T1000 (cell line): ENCODE measurements at places on chromosomes 5 and 9.

GRCh38 chr5:142746532-142747433, 23.4 kb upstream of the ARHGAP26 start:
- no peak for DNase-seq

DNA sequence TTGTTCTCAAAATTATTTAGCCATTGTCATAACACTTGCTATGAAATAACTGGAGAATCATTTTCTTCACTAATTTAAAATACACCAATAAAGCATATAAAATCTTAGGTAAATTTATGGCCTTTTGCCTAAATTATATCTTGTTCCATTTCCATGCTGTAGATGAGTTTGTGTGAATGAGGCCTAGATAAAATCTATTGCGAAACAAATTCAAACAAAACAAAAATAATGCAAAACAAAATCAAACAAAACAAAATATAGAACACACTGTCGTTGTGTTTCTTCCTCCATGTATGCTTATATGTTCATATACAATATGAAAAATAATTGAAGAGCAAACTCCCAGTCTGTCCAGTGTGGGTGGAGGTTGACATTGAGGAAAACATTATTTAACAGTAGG, 1020.7 kb downstream of the PTPRD start:
- no peak for DNase-seq

DNA sequence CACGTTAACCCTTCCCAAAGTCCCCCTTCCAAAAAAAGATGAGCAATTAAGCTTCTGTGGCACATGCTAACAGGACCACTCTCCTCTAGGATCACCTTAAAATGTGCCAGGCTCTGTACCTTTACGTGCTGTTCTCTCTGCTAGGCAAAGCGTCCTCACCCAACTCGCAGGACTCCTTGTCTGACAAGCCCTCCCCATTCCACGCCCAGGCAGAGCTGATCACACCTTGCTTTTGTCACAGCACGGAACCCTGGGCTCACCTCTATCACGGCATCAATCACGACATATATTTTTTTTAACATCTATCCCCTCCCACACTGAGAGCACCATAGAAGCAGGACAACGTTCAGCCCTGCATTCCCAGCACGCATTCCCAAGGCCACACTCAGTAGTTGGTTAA, 47.1 kb downstream of the CDK5RAP2 start:
- DNase-seq = no peak

DNA sequence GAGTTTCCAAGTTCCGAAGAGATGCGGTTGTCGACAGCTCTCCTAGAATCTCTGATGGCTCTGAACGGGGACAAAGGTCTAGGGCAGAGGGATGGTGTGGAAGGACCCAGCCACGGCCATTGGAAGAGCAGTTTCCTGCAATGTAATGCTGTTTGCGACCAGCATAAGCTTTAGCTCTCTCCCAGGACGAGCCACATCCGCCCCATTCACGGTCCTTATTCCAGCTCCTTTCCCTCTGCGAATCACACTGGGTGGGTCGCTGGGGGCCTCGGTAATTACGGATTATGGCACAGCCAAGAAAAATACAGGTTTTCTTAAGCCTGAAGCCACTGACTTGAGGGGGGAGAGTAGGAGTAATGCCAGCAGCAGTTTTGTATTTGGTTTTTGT, 22.7 kb downstream of the ANXA2R start:
- DNase-seq = no peak

DNA sequence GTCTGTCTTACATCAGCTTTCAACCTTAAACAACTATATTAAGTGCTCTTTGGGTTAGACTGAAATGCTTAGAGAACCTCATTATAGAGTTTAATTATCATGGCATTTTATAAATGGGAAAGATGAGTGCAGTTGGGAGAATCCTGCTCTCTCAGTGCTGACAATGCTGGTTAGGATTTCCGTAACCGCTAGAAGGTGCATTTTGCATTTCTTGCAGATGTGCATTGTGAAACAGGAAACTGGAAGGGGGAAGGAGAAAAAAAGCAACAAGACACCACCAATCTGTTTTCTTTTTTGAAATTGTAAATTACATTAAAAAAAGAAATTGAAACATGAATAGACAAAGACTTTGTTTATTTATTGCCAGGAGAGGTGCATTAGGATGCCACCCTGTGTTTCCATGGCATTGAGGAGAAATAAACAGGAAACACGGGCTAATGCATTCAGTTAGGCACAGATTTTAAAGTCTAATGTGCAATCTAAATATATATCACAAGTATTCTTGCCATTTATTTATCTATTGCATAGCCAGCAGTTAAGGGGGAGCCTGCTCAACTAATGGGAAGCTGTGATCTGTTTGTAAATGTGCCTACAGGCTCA, 478.9 kb downstream of the PSAT1 start:
- DNase-seq = no peak

- no peak for DNase-seq
Measured at GRCh38 chr9:108048406-108049025, 558.9 kb upstream of the KLF4 start.

DNA sequence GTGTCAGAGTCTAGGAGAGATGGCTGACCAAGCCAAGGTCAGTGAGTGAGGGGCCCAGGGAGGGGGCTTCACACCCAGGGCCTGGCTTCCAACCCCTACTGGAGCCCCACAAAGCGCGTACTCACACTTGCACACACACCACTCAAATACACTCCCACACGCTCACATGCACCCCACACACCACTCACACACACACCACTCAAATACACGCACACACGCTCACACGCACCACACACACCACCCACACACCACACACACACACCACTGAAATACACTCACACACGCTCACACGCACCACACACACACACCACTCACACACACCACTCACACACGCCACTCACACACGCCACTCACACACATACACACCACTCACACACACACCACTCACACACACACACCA, 5.7 kb upstream of the ASB6 start:
- DNase-seq = no peak

DNA sequence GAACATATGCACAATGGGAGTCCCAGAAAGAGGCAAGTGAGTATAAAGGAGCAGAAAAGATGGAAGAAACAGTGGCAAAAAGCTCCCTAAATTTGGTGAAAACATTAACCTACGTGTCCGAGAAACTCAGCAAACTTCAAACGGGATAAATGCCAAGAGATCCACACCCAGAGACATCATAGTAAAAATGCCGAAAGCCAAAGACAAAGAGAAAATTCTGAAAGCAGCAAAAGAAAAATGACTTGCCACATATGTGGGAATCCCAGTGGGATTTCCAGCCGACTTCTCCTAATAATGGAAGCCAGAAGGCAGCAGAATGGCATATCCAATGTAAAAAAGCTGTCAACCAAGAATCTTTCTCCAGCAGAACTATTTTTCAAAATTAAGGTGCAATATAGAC, 101.2 kb downstream of the ADAMTS2 start:
- DNase-seq = no peak

GRCh38 chr9:128548876-128549275, 3.5 kb upstream of the SPTAN1 start:
- no peak for DNase-seq

DNA sequence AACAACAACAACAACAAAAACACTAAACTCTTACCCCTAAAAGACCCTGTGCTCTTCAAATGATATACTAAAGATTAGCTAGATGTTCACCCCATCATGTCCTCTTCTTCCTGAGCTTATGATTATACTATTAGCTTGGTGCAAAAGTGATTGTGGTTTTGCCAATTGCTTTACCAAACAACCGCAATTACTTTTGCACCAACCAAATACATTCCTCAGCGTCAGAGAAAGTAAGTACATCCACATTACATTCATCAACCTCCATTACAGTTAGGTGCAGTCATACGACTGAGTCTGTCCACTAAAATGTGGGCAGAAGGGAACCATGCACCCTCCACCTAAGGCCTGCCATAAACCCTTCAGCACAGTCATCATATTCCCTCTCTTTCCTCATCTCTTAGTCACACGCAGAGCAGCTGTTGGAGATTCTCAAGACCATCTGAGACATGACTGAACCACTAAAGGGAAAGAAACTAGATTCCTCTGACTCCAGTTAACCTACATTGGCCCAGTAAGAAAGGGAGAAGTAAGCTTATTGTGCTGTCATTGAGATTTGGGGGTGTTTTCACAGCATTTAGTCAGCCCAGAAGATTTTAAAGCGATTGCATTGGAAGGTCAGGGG, 181.6 kb upstream of the TLE4 start:
- DNase-seq = no peak

DNA sequence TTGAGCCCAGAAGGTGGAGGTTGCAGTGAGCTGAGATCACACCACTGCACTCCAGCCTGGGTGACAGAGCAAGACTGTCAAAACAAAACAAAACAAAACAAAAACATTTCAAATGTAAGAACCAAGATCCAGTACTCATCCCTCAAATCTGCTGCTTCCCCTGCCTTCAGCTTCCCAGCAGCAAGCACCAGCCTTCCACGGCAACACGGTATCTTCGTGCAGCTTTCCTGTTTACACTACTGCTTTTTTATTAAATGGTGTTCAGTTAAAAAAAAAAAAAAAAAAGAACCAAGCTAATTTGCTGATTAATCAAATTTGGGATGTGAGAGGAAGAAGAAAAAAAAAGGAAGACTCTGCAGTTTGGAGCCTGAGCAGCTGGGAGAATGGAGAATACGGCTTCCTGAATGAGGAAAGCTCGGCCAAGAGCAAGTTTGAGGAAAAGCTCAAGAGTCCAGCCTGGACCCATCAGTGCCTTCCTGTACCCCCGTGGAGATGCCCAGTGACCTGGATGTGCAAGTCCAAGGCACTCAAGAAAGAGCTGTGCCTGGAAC, 28.0 kb upstream of the SLC2A8 start:
- DNase-seq = no peak

DNA sequence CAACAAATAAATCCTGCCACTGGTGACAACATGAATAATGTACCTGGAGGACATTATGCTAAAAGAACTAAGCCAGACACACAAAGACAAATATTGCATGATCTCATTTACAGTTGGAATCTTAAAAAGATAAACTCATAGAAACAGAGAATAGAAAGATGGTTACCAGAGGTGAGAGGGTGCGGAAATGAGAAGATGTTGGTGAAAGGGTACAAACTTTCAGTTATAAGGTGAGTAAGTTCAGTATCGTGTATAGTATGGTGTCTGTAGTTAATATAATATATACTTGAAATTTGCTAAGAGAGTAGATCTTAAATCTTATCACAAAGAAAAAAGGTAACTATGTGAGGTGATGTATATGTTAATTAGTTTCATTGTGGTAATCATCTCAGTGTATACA, 63.3 kb downstream of the PRRC1 start:
- no peak for DNase-seq

DNA sequence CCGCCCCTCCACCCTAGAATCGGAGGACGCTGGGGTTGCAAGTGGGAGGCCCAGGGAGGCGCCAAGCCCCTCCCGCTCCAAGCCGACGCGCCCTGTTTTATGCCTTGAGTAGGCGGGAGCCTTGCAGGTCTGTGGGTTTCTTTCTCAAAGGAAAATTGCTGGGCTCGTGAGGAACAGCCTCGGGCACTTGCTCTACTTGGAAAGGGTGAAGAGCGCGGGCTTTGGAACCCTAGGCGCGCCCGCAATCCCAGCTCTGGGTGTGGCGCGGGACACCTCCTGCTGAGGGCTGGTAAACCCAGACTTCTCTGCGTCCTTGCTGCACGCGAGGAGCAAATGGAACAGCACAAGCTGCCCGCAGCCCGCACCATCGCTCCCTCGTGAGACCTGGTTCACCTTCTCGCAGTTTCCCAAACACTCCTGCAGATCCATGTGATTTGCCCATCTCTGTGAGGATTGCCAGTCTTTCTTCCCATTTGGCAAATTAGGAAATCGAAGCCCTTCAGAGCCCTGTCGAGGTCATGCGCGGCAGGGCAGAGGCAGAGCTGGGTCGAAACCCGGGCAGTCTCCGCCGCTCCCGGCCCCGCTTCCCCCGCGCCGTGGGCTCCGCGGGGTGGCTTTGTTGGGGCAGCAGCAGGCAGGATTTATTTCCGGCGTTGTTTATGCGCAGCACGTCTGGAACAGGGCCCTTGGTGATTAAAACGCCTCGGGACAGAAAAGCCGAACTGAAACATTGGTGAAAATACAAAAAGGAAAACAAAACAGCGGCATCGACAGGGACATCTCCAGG, 98.4 kb upstream of the CPLX2 start:
- DNase-seq = no peak
